ENCODE measurements at places on chromosomes 7 and 10.
A peak's percentile ranks its signal among the peaks of the same experiment; 100 is the strongest.

- no peak for DNase-seq
Measured at GRCh38 chr7:38034062-38034908, 113.8 kb downstream of the EPDR1 start.

DNA sequence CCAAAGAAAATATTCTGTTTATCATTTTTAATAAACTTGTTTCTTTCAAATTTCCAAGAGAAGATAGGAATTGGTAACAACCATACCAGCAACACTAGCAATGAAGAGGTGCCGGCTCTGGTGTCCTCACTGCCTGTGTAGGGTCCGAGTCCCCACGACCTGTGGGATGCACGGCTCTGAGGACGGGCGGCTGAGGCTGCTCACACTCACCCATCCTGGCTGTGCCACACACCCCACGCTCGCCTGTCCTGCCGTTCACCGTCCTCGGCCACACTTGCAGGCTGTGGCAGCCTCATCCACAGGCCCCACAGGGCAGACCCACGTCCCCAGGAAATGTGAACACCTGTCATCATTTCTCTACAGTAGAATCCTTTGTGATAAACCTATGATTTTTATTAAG is 48.2 kb upstream of the DPYSL4 start:
- DNase-seq, result no peak

GRCh38 chr7:26348234-26348851 is 56.7 kb downstream of the SNX10 start:
- DNase-seq, result no peak

DNA sequence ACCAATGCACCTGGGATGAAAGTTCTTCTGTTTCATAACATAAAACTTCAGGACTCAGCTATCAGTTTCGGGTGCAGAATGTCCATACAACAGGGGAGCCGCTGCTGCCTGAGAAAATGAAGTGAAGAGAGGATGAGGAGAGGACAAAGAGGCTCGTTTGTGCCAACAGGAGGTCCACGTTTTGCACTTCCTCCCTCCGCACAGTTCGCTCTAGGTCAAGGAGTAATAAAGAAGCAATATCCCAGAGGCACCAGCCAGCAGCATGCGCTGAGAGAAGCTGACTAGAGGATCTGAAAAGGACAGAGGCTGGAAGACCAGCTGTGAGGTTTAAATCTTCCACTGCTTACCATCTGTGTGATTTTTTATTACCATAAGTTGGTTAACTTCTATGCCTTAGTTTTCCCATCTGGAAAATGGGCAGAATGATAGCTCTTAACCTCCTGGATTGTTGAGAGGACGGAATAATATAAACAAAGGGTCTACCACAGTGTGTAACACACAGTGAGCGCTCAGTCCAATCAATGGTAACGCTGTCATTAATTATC is 709 bp downstream of the GPAM start:
- DNase-seq, result no peak

GRCh38 chr7:24830440-24831050 is 73.3 kb upstream of the GSDME start:
- DNase-seq, result no peak

GRCh38 chr7:100457033-100457432 is 7.0 kb downstream of the SPACDR start:
- DNase-seq, result no peak

DNA sequence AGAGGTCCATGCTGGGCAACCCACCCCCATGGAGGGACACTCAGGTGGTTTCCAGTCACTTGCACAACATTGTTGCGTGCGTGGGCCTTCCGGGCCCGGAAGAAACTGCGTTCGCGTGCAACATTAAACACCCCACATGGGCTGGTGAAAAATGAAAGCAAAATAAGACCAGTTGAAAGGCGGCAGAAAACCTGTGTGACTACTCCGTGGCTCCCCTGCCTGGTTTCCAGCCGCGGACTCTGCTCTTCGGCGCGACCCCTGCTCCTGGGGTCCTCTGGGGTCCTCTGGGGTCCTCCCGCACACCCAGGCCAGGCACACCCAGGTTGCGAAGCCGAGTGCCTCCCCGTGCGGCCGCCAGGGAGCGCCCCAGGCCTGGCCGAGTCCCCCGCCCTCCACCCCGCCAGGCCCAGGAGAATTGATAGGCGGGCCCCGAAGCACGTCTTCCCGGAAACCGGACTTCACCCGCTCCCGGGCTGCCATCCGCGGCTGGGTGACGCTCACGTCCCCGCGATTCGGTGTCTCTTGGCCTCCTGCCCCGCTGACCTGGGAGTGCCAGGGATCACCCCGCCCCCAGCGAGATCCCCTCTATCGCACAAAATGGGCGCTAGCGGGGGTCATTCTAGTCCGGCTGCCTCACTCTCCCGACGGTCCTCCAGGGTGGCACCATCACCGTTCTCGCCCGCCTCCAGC is 1.9 kb upstream of the SH2D4B start:
- DNase-seq, result peak; percentile 94

- no peak for DNase-seq
Measured at GRCh38 chr7:99199226-99199625, 8.7 kb downstream of the KPNA7 start.

GRCh38 chr7:52959336-52959735 is 76.1 kb upstream of the POM121L12 start:
- no peak for DNase-seq

DNA sequence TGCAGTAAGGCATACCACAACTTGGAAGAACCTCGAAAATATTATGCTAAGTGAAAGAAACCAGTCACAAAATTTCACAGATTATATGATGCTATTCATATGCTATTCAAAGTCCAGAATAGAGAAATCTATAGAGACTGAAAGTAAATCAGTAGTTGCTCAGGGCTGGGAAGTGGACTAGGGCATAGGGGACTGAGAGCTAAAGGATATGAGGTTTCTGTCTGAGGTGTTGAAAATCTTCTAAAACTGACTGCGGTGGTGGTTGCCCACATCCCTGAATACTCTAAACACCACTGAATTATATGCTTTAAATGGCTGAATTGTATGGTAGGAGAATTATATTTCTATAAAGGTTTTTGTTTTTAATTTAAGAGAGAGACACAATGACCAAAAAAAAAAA is 161.3 kb downstream of the ELAPOR2 start:
- no peak for DNase-seq

DNA sequence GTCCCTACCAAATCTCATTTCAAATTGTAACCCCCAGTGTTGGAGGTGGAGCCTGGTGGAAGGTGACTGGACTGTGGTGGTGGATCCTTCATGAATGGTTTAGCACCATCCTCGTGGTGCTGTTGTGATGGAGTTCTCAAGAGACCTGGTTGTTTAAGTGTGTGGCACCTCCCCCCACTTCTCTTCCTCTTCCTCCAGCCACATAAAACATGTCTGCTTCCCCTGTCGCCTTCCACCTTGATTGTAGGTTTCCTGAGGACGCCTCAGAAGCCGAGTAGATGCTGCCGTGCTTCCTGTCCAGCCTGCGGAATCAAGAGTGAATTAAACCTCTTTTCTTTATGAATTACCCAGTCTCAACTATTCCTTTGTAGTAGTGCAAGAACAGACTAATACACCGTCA is 21.0 kb downstream of the GRB10 start:
- DNase-seq, result no peak

DNA sequence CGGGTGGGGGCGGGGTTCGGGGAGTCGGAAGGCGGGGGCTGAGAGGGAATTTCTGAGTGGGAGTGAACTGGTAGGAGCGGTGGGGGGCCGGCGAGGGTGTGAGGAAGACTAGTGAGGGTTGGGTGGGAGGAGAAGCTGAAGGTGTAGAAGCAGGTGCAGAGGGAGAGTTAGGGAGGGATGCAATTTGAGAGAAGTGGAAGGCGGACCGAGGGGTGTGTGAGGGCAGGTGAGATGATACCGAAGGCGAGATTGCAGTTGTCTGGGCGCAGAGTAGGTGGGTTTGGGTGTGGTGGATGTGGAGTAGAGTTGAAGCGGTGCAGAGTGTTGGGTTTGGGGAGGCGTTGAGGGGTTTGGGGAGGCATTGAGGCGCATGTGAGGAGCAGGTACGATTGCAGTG is 643 bp downstream of the KAT6B start:
- DNase-seq, result no peak

DNA sequence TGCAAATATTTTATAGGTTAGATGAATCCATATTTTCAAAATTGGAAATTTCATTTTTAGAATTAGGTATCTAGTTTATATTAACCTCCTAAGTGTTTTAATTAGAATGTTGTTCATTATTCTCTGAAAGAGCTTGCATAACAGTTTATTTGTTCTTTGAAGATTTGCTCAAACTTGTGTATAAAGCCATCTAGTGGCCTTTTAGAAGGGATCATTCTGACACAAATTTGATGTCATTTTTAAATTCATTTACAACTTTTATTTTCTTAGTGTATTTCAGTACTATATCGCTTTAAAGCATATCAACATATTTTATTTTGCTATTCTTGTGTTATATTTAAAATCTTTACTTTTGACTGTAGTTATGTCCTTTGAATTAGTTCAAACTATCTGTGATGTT is 527.0 kb upstream of the NRG3 start:
- no peak for DNase-seq

GRCh38 chr7:136549756-136550155 is 318.7 kb upstream of the CHRM2 start:
- no peak for DNase-seq

GRCh38 chr10:28754930-28755718 is 77.8 kb downstream of the BAMBI start:
- no peak for DNase-seq

- DNase-seq, result no peak
Measured at GRCh38 chr7:30460246-30460633, 18.3 kb downstream of the NOD1 start.

DNA sequence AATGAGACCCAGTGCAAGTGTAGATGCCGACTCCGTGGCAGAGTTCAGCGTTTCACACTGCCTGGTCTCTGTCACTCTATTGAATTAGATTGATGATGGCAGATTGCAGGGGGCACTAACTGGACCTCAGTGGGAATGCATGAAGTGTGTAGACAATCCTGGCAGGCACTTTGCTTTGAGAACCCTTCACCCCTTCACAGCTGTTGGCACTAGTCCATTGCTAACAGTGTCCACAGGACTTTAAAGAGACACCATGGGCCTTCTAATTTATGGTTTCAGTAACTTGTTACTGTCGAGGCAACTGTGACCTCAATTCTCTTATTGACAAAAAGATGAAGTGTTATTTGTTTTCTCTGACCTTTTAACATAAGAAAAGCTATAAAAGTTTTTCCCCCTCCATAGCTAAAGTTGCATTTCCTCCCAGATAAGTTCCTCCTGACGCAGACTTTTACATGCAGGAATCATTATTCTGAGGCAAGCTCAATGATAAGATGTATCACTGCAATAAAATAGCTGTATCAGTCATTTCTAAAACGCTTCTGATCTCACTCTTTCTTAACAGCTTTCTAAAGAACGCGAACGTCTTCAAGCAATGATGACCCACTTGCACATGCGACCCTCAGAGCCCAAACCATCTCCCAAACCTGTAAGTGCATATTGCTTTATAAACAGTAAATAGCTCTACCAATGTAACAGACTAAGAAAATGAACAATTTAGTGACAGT is 238.9 kb downstream of the FOXP2 start:
- no peak for DNase-seq

- DNase-seq, result no peak
Measured at GRCh38 chr7:103795107-103795506, 194.4 kb downstream of the RELN start.

DNA sequence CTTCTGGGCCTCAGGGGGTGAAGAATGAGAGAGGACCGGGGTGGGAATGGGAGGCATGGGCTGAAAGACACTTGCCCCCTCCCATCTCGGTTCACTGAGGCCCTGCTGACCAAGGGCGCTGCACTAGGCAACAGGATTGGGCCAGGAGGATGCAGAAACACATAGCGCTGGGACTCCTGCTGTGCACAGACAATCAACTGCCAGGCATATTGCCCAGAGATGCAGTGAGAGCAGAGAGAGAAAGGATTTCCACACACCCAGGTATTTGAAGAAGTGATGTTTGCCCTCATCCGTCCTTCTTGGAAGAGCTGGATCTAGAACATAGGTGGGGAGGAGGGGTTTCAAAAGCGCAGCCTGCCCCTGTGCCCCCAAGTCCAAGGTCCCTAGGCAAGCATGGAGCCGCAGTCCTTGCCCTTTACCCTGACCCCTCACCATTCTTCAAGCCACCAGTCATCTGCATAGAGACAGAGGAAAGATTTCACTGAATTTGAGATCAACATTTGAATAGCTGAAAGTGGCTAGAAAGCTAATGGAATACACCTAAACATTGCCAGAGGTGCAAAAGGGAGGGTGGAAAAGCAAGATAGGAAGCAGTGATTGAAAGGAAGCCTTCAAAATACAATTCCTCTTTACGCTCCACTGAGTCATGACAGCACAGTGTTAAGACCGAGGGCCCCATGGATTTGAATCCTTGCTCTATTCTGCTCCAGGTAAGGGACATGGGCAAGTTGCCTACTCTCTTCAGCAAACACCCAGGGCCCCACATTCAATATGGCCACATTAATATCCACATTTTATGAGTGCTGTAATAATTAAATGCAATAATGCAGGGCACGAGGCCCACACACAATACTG is 44.2 kb upstream of the TNS3 start:
- no peak for DNase-seq

- DNase-seq, result no peak
Measured at GRCh38 chr10:32112055-32112454, 55.8 kb upstream of the KIF5B start.

GRCh38 chr10:75778665-75779064 is 347.2 kb downstream of the LRMDA start:
- DNase-seq, result no peak

GRCh38 chr7:128904381-128905197 is 5.9 kb downstream of the KCP start:
- DNase-seq, result peak; percentile 91

- no peak for DNase-seq
Measured at GRCh38 chr10:114012650-114013049, 31.0 kb upstream of the ADRB1 start.

DNA sequence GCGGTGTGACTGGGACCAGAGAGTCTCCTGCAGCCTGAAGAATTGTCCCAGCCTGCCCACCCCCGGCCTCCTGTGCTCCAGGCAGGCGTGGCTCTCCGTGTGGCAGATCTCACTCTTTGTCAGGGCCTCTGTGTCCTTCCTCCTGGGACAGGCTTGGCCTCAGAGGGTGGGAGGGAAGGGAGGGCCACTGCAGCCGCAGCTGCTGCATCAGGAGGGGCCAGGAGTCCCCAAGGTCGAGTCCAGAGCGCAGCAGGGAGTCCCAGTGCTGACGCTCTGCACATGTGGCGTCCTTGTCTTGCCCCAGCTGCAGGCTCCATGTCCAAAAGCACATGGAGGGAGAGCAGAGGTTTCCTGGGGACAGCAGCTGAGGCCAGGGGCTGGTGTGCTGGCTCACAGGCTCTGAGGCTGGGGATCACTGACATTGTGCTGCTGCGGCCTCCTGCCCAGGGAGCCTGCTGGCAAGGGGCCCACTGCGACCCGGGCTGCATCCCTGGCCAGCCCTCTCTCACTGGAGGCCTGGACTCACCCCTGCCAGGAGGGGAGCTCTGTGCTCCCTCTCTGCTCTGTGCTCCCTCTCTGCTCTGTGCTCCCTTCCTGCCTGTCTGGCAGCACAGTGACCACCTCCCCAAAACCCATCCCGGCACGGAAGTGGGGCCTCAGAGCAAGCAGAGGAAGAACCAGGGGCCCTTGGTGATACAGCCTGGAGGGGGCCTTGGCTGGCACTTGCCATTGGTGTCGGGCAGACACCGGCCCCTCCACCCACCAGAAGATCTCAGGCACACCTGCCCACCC is 114.6 kb upstream of the RET start:
- peak; percentile 12 for DNase-seq

- DNase-seq, result no peak
Measured at GRCh38 chr10:13158401-13158800, 3.0 kb upstream of the MCM10 start.

GRCh38 chr10:43680035-43680434 is 31.4 kb upstream of the ZNF32 start:
- no peak for DNase-seq
